ENCODE measurements at places on chromosomes 4 and X.

- DNase-seq = no peak
Observed at GRCh38 chrX:103613362-103613890, 5.7 kb downstream of the TCEAL3 start.

- no peak for DNase-seq
Observed at GRCh38 chr4:168265327-168265726, 53.2 kb downstream of the DDX60 start.

DNA sequence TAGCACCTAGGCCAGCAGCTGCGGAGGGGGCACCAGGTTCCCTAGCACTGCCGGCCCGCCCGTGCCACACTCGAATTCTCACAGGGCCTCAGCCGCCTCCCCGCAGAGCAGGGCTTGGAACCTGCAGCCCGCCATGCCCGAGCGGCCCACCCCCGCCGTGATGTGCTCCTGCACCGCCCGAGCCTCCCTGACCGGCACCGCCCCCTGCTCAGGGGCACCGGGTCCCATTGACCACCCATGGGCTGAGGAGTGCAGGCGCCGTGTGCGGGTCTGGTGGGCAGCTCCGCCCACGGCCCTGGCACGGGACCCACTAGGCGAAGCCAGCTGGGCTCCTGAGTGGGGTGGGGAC, 35.4 kb upstream of the ENPP6 start:
- DNase-seq = no peak

GRCh38 chr4:153494562-153494961, 28.4 kb downstream of the TMEM131L start:
- DNase-seq = no peak

GRCh38 chr4:85671120-85671519, 196.2 kb downstream of the ARHGAP24 start:
- no peak for DNase-seq

GRCh38 chrX:56099271-56099670, 132.9 kb upstream of the KLF8 start:
- DNase-seq = no peak

- DNase-seq = no peak
Observed at GRCh38 chrX:31130457-31131220, 58.8 kb upstream of the FTHL17 start.

DNA sequence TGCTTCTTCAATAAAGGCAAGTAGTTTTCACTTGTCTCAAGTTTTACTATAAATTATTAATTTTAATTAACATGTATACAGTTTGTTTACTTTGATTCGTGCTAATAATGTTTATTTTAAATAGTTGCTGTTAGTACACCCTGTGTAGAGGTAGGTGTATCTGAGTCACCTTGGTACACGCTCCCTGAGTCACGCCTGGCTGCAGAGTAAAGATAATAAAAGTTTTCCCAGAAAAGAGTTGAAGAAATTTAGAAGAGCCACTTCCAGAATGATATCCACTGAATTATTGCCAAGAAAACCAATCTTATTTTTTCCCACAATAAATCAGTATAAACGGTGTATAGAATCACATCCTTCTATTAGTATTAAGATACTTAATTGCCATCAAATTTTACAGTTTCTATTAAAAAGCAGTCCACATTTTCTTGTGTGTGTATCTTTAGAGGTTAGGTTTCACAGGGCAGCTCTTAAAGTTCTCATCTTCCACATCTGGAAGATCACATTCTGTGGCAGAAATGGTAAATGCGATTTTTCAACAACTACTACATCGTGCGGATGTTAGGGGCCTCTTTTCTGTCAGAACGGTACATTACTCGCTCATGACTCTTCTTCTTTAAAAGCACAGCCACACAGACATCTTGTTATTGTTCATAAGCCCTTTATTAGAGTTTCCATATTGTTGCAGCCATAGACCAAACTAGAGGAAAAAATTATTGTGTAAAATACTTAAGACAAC, 55.4 kb downstream of the HADH start:
- no peak for DNase-seq

DNA sequence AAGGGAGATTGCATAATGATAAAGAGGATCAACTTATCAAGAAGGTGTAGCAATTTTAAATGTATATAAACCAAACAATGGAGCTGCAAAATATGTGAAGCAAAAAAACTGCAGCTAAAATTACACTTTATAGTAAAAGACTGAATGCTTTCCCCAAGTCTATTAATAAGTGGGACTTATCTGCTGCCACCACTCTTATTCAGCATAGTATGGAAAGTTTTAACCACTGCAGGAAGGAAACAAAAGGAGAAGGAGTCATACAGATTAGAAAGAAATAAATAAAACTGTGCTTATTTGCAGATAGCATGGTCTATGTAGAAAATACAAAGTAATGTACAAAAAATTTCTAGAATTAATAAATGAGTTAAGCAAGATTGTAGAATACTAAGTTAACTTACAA, 94.1 kb upstream of the GK2 start:
- DNase-seq = no peak

DNA sequence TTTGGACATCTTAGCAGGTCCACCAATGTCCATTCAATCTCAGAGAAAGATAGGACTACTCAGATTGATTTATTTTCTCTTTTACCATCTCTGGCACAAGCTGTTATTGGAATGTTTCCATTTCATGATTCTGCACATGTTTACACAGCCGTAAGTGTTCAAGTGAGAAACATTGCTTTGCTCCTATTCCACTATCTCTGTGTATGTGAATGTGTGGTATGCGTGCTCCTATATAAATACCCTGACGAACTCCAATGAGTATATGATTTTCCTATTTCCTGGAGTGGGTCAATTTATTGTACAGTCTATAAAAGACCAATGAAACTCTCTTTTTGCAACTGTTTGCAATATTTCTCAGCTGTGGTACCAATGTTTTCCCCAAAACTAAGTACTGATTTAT, 221.0 kb upstream of the GALNT7 start:
- DNase-seq = no peak

GRCh38 chr4:99275885-99276284, 14.9 kb downstream of the ADH1A start:
- DNase-seq = no peak

GRCh38 chrX:19512961-19513360, 2.3 kb downstream of the MAP3K15 start:
- no peak for DNase-seq

DNA sequence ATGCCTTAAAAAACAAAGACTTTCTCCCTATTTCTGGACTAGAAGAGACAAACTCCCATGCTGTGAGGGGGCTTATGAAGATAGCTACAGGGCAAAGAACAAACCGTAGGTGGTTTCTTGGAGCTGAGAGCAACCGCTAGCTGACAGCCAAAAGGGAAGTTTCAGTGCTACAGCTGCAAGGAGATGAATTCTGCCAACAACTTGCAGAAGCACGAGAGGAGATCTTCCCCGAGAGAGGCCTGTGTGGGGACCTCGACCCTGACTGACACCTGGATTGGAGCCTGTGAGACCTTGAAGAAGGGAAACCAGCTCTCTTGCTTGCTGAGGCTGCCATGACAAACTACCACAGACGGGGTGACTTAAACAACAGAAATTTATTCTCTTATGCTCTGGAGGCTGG, 183.8 kb upstream of the VCX3A start:
- no peak for DNase-seq
